ENCODE measurements at places on chromosomes 4 and X.

DNA sequence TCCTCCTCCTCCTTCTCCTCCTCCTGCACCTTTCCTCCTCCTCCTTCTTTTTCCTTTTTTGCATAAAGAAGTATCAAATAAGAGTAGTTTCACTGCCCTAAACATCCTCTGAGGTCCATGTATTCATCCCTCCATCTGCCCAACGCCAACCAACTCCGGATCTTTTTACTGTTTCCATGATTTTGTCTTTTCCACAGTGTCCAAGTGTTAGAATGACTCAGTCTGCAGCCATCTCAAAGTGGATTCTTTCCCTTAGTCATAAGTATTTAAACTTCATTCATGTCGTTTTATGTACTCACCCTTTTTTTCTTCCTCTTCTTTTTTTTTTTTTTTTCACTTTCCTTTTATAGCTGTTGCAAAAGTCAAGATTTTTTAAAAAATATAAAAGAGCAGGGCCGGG lies 12.9 kb downstream of the CSF2RA start:
- DNase-seq, result no peak

GRCh38 chr4:155618183-155618838 lies 48.3 kb upstream of the GUCY1A1 start:
- no peak for DNase-seq

- no peak for DNase-seq
These were observed 28.3 kb downstream of the CHRNA9 start for GRCh38 chr4:40363382-40363920.

DNA sequence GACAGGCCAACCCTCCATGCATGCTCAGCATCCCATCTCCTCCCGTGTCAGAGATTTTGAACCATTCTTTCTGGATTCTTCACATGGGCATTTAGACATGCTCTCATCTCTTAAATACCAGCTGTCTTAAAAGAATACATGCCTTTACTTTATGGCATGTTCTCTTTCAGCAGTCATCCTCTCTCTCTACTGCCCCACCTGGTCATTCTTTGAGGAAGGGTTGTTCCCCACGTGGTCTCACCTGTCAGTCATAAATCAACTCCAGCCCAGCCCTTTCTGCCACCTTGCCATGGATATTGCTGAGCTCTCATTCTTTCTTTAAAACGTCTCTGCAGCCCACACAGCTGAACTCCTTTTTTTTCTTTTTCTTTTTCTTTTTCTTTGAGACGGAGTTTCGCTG lies 111.3 kb downstream of the ARHGAP10 start:
- no peak for DNase-seq

DNA sequence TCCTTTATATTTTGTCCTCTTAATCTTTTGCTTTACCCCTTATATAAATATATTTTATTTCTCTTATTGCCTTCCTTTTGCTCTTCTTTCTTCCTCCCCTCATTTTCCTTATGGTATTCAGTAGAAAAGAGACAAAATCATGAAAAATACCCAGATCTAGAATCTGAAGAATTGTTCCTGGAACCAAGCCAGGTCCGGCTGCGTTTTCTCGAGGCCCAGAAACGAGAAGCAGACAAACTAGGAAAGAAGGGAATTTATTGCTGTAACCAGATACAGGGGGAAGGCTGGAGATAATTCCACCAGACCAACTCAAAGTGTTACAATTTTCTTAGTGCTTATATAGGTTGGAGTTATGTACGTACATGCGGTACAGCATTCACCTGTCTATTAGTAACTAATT lies 328.7 kb downstream of the GABRG1 start:
- DNase-seq, result no peak

DNA sequence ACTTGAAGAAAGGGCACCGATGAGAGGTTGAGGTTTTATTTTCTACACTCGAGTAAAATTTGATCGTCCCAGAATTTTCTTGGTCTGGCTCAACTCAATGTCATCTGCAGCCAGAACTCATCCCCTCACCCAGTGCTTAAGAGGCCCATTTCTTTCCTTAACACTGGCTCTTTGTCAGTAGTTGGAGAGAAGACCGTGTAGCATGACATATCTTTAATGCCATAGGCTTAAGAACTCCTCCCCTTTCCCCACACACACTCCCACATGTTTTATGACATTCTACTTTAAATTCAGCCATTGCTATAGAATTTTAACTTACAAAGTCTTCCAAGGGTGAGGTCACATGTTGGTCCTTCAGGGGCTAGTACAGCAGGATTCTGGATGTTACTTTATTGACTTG lies 44.2 kb upstream of the ZNF827 start:
- no peak for DNase-seq

DNA sequence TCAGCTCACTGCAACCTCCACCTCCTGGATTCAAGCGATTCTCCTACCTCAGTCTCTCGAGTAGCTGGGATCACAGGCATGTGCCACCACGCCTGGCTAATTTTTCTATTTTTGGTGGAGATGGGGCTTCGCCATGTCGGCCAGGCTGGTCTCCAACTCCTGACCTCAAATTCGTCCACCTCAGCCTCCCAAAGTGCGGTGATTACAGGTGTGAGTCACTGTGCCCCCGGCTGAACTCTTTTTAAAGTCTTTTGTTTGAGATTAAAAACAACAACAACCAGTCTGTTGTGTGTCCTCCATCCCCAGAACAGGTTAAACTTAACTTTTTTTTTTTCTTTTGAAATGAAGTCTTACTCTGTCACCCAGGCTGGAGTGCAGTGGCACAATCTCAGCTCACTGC lies 36.3 kb upstream of the RBPJ start:
- no peak for DNase-seq

DNA sequence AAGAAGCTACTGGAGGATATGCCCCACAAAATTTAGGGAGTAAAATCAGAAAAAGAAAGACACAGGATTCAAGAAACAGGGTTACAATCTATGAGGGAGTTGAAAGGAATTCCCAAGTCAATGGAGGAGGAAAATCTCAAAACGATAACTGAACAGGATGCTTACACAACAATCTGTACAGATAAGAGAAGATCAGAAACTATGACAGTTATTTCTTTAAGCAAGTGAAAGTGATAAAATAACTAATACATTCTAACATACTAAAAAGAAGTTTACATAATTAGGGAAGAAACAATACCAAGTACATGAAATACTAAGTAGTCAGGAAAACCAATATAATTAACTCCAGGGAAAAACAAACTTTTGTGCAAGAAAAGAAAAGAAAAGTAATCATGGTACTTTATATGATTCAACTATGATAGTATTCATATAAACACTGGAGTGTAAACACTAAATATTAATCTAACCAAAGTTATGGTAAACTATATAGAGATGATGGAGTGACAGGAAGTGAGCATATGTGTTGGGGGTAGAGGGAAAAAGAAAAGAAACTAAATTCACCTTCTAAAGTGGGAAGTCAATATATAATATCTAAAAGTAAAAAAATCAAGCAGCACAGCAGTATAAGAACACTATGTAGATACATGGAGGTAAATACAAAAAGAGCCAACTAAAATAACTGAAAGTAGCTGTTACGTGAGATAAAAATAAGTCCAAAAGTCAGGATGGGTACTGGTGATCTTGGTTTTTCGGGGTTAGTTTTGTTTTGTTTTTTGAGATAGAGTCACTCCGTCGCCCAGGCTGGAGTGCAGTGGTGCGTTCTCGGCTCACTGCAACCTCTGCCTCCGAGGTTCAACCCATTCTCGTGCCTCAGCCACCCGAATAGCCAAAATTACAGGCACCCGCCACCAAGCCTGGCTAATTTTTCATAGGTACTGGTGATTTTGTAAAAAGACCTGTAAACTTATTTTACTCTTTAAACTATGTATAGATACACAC lies 99.3 kb downstream of the TEX11 start:
- DNase-seq, result no peak

- DNase-seq, result no peak
These were observed 31.4 kb upstream of the PITX2 start for GRCh38 chr4:110654254-110654635.

DNA sequence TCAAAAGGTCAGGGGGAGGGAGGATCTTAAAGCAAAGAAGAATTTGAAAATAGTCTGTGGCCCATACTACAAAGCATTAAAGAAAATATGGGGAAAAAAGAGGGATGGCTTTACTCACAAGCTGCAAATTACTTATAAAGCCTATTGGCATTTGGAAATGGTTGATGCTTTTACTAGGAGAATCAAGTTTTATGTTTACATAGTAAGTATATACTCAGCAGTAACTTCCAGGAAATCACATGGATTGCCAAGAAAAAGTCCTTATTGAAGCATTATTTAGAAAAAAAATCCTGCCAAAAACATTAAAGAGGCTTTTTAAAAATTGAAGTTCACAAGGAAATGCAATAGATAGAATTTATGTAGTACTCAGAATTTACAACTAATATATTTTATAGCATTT lies 8.4 kb upstream of the SH3RF1 start:
- DNase-seq, result no peak

DNA sequence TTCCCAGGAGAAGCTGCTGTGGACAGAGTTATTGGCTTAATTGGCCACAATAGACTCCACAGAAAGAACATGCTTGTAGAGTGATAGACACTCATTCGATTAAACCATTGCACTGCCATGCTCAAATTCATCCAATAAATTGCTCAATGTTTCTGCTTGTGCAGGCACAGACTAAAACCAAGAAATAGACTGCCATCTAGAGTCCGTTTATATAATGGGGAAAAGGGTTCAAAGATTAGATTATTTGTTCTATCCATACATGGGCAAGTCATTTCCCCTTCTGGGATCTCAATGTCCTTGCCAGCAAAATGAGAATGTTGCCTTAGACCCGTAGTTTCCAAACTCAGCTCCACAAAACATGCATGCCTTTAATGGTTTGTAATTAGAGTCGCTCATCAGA lies 8.7 kb downstream of the SMIM10 start:
- no peak for DNase-seq

GRCh38 chrX:13068651-13069050 lies 24.2 kb upstream of the FAM9C start:
- no peak for DNase-seq

DNA sequence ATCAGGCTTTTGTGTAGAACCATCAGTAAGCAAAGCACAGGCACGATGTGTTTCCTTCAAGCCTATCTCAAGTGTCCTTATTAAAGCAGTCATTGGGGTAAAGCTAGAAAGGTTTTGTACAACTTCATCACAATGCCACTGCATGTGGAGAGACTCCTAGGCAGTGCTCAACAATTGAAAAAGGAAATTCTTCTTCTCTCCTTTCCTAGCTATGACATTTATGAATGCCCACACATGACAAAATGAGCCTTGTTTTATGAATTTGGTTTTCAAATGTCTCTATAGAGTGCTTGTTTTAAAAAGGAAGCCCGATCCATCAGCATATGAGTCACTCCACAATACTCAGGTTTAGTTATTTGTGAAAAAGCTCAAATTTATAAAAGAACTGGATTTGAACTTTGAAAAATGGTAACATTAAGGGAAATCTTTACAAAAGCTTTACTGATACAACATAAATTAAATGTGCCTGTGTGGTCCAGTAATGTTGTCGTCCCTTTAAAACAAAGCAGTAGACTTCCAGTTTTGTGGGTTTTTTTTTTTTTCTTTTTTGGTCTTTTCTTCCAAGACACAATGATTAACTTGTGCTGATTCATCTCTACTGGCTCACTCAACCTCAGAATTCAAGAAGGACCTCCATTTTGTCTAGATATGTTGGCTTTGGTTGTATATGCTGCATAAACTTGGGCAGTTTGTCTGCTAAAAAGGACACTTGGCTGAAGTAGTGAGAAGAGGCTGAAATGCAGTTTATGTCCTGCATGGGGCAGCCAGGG lies 273.8 kb downstream of the GASK1B start:
- no peak for DNase-seq

DNA sequence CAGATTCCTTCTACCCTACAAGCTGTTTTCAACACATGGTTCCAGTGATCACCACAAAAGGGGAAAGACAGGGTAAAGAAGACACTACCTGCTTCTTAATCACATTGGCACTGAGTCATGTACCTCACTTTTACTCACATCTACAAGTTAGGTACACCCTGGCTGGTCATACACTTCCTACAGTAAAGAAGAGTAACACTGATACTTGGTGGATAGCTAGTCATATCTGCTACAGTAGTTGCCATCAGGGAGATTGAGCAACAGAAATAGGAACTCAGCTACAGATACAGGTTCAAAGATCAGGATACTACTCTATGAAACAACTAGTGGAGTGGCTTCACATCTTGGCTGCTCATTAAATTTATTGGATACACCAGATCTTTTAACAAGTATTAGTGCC lies 105.4 kb upstream of the DIAPH2 start:
- no peak for DNase-seq

DNA sequence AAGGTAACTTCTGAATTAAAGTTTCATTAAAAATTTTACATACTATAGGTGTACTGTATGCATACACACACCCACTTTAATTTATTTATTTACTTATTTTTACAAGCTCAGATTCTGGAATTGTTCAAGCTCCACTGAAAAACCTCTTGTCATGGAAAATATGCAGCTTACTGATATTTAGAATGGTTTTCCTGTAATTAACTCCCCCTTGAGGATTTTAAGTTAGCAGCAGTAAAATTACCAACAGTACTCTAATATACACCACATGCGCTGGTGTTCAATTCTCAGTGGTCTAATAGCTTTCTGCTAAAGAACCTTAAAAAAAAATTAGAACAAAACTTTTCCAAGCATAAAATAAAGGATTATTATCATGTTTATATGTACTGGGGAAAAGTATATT lies 12.0 kb downstream of the MAB21L2 start:
- no peak for DNase-seq

Data from stimulated activated CD4-positive, alpha-beta T cell treated with anti-CD3 and anti-CD28 coated beads, TNF-alpha, amount 100 ng/mL, for 1 hour (primary cell).